ENCODE measurements at places on chromosomes 7 and 10.

DNA sequence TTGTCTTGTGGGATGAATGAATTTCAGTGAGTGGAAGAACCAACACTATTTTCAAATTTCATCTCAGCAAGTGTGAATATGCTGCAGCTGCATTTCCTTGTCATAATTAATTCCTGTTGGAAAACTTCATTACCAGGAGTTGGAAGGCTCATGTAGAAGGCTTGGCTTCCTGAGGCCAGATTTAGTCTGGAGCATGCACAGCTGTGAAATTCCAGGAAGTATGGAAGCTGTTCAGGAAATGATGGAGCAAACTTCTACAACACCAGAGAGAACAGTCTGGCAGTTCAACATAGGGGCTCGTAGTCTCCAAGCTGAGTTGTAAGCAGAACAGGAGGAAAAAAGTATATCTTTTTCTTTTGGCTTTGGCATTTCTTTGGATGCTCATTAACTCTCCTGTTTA is 1439.9 kb upstream of the CELF2 start:
- DNase-seq = no peak

- no peak for DNase-seq
These were observed 85.6 kb downstream of the NRCAM start for GRCh38 chr7:108370616-108371015.

GRCh38 chr7:4068286-4068685 is 613.8 kb upstream of the FOXK1 start:
- no peak for DNase-seq

GRCh38 chr7:18268571-18268970 is 227.0 kb upstream of the HDAC9 start:
- DNase-seq = no peak

GRCh38 chr10:132551093-132551807 is 13.7 kb downstream of the INPP5A start:
- peak; percentile 58 for DNase-seq

- peak; percentile 51 for DNase-seq
These were observed 587 bp downstream of the HOXA10 start for GRCh38 chr7:27173511-27173955.

DNA sequence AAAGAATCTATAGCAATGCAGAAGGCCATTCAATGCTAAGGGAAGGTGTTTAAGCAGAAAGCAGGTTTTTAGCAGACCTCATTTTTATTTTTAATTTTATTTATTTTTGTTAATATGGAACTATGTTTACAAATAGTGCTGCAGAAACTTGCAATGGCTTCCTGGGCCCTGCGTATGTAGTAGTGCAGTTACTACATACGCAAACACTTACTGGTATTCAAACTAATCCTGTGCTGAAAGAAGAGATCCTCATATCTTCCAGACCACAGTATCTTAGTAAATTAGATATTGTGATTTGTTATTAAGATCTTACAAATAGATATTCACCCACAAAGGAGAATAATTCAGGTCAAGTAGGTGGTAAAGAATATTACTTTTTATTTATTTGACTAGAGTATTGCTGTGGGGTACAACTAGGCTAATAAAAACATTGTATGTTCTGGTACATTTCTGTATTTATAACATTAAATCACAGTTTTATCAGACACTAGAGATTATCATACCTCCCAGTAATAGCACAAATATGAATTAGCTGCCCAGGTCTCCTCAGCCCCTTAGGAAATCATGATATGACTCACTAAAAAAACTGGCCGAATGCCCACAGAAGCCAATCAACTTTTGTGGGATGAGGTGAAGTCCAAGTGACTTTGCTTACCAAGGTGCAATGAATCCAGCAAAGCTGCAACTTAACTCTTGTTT is 57.6 kb downstream of the RNLS start:
- DNase-seq = no peak

GRCh38 chr7:150307904-150308303 is 15.3 kb upstream of the LRRC61 start:
- no peak for DNase-seq

- DNase-seq = no peak
These were observed 41.9 kb upstream of the OGDHL start for GRCh38 chr10:49803988-49804387.

DNA sequence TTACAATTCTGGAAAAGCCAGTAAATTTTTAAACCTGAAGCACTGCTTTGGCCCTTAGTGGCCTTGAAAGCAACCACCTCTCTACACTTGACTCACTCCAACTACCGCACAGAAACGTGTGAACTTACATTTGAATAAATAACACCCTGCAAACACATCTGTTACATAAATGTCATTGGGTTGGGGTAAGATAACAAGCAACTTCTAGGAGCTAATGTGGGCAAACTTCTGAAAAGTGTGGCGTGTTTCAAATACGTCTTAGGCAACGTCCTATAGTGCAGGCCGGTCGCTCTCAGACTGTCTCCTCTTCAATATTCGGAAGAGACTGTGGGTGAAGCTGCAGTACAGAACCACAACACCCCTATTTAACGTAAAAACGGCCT is 474 bp downstream of the ORC5 start:
- peak; percentile 18 for DNase-seq

DNA sequence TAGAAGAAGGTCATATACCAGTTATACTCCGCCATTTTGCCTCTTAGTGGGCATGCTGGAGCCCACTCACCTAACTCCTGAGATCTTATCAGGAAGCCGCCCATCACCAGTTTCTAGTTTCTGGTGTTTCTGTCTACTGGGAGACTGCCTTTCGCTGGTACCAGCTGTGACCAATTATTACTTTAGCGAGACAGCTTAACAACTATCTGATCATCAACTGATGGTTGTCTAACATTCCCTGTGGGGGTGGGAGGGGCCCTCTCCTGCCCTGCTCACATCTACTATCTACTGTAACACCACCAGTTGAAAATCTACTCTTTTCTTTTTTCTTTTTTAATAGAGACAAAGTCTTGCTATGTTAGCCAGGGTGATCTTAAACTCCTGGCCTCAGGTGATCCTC is 46.2 kb upstream of the C10orf67 start:
- DNase-seq = no peak

DNA sequence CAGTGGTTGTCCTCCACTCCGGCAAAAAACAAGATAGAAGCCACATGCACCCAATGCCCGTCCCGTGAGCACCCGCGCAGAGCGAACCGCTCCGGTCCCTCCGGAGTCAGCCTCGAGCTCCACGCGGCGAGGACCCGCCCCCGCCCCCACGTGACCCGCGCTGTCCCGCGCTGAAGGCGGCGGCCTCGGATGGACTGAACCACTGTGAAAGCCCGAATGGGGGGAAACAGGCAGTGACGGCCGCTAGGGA is 766 bp upstream of the EIF3B start:
- DNase-seq = peak; percentile 92

DNA sequence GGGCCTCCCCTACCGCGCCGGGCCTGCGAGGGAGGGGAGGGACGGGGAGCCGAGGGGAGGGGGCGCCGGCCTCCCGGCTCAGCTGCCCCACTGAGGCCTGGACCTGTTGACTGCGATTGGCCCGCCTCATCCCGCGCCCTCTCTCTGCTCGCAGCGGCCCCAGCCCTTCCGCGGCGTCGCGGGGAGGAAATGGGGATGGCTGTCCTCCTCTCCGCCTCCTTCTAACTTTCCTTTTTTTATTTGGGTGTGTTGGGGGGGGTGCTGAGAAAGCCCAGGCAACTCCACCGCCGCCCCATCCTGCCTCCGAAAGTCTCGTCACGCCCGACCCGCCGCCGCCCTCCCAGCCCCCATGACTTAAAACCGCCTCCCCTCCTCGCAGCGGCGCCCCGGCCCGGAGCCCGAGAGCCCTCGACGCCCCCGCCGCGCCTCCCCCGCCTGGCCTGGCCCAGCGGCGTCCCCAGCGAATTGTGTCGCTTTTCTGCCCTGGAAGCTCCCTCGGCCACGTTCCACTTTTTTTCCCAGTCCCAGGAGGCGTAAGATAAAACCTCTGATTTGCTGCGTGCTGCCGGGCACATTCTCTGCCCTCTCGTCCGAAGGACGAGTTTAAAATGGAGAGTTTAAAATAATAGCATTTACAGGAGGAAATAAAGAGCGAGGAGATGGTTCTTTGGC is 842 bp upstream of the SKIDA1 start:
- DNase-seq = peak; percentile 55

GRCh38 chr10:10368951-10369576 is 648.6 kb upstream of the CELF2 start:
- DNase-seq = no peak

DNA sequence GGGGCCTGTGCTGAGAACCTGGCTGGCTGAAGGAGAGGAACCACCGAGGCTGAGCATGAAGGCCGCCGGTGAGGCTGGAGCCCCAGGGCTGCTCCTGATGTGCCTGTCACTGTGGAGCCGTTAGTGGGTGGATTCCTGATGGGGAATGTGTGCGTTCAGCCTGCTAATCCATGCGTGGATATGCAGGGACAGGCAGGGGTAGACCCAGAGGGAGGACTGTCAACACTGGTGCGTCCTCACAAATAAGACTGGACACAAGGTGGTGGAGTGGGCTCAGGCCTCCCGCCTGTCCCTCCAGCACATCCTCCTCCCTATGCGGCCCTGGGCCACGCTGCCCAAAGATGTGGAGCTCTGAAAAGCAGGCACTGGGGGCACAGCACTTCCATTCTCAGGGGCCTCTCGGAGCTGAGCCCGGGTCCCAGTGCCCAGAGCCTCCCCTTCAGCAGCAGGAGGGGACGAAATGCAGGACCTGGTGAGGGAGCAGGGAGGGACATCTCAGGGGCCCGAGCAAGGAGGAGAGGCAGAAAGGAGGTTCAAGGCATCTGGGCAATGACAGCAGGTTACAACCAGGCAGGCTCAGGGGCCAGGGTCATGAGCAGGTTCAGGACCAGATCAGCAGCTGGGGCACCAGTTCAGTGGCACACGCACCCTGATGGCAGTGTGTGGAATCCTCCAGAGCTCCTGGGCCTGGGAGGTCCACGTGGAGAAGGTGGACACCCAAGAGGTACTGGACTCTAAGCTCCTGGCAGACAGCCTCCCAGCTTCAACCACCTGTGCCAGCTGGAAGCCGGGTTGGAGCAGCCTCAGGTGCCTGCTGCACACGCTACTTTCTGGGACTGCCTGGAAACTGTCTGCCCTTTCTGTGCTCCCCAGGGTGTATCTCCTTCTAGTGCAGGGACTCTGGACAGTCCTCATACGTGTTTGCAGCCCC is 33.5 kb upstream of the ANTXRL start:
- DNase-seq = no peak

DNA sequence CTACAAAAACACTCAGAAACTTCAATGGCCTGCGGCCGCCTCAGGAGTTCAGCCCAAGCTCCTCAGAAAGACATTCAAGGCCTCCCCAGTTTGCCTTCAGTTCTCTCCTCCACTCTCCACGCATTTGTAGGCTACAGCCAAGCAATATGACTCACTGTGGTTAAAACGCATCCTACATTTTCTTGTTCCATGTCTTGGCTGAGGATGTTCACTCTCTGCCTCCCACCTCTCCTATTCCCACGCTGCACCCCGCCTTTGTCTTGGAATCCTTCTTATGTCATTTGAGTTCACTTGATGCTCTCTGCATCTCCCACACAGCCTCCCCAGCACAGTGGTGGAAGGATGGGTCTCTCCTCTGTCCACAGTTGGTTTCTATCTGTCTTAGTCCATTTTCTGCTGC is 184.8 kb downstream of the NPSR1 start:
- DNase-seq = no peak

- DNase-seq = peak; percentile 72
These were observed 732 bp downstream of the FAS start for GRCh38 chr10:88991161-88991898.

All from inflammatory macrophage (primary cell).